Adrenal gland (tissue), 19 donors: ENCODE measurements at places on chromosomes 12 and 14.

GRCh38 chr14:90574188-90575131 is 177.6 kb downstream of the CALM1 start:
- no peak for DNase-seq

DNA sequence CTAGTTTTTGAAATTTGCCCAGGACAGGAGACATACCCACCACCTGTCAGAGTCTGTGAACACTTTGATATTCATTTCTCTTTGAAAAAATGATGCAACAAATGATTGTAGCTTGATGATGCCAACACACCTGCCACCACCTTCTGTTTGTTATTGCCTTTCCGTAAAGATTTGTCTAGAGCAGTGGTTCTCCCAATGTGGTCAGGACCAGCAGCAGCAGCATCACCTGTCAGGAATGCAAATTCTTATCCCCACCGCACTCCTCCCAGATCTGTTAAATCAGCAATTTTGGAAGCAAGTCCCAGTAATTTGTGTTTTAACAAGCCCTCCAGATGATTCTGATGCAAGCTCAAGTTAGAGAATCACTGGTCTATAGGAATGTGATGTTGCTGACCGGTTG is 9.9 kb downstream of the CCDC175 start:
- DNase-seq, result no peak

DNA sequence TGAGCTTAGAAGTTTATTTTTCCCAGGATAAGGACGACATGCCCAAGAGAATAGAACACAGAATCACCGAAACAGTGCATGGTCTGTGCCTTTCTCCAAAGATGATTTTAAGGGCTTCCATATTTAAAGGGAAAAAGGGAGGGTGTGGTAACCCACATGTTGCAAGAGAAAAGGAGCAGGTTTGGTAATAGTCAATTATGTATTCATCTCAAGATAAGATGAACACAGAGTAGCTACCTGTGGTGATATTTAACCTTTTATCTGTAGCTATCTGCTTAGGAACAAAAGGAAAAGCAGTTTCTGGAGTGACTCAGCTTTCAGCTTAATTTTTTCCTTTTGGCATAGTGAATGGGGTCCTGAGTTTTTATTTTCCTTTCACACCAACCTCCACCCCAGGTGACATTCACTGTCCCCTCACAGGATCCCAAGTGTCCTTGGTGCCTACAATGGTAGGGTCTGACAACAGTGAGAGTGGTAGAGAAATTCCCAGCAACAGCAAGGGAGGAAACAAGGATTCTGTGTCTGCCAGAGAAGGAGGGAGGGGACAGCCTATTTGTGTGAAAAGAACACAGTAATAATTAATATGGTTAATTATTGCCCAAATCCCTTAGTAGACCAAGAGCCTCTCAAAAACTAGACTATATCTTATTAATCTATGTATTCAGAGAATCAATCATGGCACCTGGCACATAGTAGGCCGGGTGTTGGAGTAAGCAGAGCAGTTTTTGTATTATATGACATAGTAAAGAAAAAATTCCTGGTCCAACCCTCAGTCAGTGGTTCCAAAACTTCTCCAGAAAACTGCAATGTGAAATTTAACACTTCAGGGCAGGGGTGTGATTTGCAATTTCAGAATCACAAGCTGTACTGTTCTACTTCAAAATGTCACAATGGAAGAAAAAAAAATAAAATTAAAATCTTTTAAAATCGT is 154.5 kb downstream of the PHLDA1 start:
- DNase-seq, result no peak

DNA sequence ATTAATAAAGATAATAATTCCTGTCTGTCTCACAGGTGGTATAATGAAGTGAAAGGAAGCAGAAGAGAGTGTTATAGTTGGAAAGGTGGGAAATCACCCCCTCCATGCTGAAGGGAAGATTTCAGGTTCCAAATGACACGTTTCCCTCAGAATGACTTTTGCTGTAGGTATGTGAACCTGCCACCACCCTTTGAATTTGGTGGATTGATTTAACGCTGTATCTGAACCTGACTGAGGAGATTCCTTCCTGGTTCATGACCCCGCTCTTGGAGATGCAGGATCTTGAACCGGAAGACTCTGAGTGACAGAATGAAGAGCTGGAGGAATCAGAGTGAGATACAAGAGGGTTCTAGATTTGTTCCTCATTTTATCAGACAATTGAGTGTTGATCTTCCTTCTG is 20.3 kb upstream of the EMP1 start:
- no peak for DNase-seq

- no peak for DNase-seq
Measured at GRCh38 chr14:29930283-29930682, 2.6 kb upstream of the PRKD1 start.

DNA sequence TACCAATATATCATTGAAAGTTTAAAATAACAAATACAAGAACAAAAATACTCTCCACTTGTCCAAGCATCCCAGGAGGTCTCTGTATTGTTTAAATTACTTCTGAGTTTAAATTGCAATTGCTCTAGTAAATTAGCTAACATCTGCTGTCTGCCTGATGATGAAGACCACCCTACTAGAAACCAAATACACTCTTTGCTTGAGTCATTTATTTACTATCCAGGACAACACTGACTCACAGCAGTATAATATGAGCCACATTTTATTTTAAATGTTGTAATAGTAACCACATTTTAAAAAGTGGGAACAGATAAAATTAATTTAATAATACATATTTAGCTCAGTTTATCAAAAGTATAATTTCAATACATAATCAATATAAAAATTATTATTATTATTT is 62.9 kb upstream of the EEA1 start:
- no peak for DNase-seq

DNA sequence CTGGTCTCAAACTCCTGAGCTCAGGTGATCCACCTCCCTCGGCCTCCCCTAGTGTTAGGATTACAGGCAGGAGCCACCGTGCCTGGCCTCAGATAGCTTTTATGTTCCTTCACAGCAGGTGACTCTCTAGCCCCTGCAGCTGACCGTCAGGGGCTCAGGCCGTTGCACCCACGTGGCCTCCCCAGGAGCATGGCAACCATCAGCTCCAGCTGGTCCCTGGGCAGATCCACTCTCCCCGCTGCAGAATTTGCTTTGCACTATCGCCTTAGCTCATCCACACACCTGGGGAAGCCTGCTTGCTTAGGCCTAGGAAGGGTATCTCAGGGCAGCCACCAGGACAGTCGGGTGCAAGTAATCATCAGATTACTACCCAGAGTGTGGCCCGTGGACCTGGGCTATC is 62.6 kb downstream of the TSPAN9 start:
- DNase-seq, result no peak

DNA sequence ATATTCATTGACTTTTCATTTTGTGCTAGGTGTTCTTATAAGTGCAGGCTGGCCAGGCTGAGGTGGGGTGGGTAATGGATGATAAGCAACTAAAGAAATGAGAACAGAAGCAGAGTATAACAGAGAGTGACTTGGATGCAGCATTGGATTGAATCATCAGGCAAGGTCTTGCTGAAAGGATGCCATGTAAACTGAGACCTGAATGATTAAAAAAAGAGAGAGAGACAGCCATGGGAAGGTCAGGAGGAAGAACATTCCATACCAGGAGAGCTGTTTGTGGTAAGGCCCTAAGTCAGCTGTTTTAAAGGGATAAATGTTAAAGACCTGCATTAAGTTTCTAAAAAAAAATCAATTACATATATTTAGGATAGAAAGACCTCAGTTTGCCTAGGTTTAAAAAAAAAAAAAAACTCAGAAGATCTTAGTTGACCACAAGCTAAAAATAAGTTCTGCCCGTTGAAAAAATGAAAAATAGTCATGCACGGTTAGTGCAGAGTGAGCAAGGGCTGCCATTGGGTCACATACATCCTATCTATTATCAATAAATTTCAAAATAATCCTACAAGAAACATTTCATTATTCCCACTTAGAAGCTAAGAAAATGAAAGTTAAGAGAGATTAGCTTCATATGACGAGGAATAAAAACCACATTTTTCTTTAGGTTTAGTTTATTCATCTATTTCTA is 37.2 kb downstream of the IFNG start:
- DNase-seq, result no peak
